ENCODE measurements at places on chromosomes 2 and 18.

DNA sequence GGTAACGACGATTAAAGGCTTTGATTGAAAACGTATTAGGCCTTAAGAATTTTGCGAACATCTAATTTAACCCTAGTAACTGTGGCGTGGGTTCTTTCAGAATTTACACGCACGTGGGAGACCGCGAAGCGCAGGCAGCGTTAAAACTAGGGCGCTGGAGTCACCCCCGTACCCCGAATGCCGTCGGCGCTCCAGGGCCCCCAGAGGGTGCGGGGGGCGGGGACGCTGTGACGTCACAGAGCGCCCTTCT is 673 bp upstream of the SMCHD1 start:
- peak; percentile 71 for DNase-seq

GRCh38 chr2:201580486-201580885 is 62.8 kb downstream of the TMEM237 start:
- no peak for DNase-seq

DNA sequence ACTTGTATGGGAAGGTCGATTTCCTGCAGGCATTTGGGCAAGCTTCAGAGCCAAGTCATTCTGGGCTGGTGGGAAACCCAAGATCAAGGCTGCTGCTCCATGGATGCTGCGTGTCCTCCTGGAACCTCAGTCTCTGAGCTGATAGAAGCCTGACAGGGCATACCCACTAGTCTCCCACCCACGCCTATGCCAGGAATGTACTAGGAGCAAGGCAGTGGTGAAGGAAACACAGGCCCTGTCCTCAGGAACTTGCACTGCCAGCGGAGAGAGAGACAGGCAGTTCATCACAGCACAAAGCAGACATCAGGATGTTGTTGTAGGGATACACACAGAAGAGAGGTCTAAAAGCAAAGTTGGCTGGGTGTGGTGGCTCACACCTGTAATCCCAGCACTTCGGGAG is 84.2 kb downstream of the PLB1 start:
- no peak for DNase-seq

DNA sequence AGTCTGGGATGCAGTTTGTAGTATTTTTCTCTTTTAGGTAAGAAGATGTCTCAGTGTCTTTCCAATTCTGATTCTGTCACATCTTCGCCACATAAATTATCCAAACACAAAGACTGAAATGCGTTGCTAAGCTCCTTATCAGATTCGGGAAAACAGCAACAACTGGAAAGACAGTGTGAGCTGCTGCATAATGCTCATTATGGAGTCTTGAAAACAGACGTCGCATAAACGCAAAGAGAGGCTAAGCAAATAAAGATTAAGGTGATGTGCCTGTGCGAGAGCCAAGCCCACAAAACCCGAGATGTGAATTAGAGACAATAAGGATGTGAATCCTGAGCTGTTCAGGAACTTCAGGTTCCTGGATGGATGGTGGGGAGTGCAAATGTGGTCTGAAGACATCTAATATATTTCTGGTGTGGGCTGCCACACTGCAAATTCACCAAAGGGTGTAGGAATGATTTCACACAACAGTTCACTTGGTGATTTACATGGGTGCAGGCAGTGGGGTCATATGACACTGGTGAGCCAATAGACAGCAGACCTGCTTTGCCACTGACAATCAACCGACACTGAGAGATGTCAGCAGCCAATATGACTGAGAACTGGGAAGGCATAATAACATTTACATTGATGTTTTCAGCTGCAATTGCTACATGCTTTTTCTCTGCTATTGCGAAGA is 195.8 kb downstream of the MTX2 start:
- no peak for DNase-seq

DNA sequence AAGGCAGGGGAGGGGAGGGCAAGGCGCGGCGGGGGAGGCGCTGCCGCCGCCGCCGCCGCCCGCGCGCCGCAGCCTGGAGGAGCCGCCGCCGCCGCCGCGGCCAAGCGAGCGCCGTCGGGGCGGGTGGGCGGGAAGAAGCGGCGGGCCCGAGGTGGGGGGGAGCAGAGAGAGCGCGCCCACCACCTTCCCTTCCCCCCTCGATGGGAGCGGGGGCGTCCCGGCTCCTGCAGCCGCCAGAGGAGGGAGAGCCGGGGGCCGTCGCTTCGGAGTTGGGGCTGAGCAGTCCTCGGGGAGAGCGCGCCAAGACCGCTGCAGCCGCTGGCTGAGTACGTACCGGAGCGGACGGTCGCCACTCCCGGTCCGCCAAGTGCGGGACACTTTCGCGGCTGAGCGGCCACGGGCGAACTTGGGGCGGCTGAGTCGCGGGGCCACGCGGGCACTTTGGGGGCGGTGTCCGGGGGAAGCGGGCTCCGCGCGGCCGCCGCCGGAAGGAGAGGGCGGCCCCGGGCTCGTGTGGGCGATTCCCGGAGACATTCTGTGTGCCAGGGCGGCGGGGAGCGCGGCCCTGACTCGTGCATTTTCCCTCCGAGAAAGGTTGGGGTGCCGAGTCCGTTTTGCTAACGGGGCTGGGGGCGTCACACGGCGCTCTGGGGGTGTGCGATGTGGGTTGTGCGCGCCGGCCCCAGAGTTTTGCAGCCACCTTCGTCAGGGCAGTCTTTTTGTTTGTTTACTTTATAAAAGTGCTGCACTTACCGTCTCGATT is at the start of gene NAB1:
TSS of gene NAB1 (plus strand) at position 49 of the 763 bp plus-strand sequence. CDS start 10,094 bp downstream, outside the sequence.
- peak; percentile 76 for DNase-seq

- no peak for DNase-seq
Observed at GRCh38 chr2:148653437-148653836, 8.9 kb downstream of the EPC2 start.

GRCh38 chr2:227608561-227609338 is 5.9 kb downstream of the SCYGR3 start:
- peak; percentile 8 for DNase-seq
